Activated naive CD8-positive, alpha-beta T cell treated with anti-CD3 and anti-CD28 coated beads for 36 hours (primary cell): ENCODE measurements at places on chromosomes 6 and 20.

DNA sequence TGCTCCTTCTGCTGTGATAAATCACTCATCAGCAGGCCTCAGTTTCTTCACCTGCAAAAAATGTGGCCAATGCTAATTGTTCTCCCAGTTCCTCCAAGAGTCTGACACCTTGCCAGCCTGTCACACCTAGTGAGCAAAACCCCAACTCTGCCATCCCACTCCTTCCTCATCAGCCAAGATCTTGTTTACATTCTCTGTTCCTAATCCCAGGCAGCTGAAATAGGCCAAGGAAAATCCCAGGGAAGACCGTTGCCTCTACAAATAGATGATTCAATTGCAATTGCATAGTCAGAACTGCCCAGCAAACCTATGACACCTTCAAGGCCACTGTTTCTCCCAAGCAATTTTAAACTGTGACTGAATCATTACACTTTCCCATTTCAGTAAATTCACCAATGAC lies 78.7 kb downstream of the GMDS start:
- no peak overlapping the region for H3K27ac ChIP-seq
- H3K27me3 ChIP-seq = no peaks in the 10 kb centered on the region
- no peak overlapping the region for H3K4me3 ChIP-seq
- peaks cover 11% of the 10 kb centered on the region for H3K36me3 ChIP-seq
- peaks cover 25% of the 10 kb centered on the region for H3K4me1 ChIP-seq

GRCh38 chr6:105178110-105178509 lies 1.7 kb downstream of the POPDC3 start:
- peaks cover 76% of the 10 kb centered on the region for H3K27me3 ChIP-seq
- DNase-seq = no peak
- H3K4me3 ChIP-seq = no peak overlapping the region
- no peaks in the 10 kb centered on the region for H3K36me3 ChIP-seq
- no peak overlapping the region for H3K27ac ChIP-seq

DNA sequence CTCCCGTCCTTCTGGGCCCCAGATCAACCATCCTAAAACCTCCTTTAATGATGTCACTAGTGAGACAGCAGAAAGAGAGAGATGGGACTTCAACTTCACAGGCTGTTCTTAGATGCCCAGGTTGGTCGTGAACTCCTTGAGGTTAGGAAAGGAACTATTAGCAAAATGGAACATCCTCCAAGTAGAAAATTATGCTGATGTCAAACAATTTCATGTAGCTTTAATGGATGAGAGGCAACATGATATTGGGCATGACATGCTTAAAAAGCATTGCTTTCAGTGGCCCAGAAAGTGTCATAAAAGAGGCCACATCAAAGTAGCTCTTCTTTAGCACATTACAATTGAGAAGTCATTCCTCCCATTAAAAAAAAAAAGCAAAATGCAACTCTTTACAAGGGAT lies 248.1 kb downstream of the PTPRT start:
- no peaks in the 10 kb centered on the region for H3K4me1 ChIP-seq
- no peak overlapping the region for H3K27ac ChIP-seq
- no peak overlapping the region for H3K4me3 ChIP-seq
- peaks cover 18% of the 10 kb centered on the region for H3K27me3 ChIP-seq
- DNase-seq = no peak

DNA sequence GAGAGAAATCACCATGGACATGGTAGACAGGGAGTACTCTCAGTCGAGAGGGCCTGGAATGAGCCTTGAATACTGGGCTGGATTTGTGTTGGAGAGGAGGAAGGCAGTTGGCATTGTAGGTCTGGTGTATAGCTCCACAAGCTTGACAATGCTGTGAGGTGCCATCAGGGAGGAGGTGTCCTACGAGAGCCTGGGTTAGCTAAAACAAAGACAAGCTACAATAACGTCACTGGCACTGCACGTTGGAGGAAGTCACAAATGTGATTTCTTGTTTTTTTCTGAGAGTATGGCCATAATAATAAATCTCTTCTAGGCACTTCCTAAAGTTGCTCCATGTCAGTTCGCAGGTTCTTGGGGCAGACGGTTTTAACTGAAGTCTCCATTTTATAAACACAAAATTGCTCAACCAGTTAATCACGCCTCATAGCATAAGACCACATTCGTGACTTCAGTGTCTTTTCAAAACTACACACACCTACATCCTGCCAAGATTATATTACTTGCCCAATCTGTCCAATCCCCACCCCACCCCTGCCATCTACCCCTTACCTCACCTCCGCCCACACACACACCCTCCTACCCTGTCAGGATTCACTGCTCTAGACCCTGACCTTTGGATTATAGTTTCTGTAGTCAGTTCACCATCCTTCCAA lies 4.4 kb upstream of the HLA-DMB start:
- no peaks in the 10 kb centered on the region for H3K27me3 ChIP-seq
- peaks cover 86% of the 10 kb centered on the region for H3K4me1 ChIP-seq
- peak overlapping the region; percentile 48 for H3K4me3 ChIP-seq
- peak overlapping the region; percentile 98 for H3K27ac ChIP-seq
- peak; percentile 77 for DNase-seq

DNA sequence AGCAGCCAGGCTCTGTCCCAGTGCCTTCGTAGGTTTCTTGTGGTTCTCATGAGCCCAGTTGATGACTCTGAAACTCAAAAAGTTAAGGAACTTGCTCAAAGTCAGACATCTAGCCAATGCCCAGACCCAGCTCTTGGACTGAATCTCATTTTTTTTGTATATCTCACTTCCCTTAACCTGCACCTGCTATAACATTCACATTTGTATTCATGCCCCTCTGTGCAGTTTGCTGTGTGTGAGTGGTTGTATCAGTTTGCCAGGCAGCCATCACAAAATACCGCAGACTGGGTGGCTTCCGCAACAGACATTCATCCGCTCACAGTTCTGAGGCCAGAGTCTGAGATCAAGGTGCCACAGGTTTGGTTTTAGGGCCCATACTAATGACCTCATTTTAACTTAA lies 49.9 kb downstream of the IPCEF1 start:
- peaks cover 7% of the 10 kb centered on the region for H3K27me3 ChIP-seq
- peaks cover 2% of the 10 kb centered on the region for H3K36me3 ChIP-seq
- H3K4me1 ChIP-seq = peaks cover 17% of the 10 kb centered on the region

DNA sequence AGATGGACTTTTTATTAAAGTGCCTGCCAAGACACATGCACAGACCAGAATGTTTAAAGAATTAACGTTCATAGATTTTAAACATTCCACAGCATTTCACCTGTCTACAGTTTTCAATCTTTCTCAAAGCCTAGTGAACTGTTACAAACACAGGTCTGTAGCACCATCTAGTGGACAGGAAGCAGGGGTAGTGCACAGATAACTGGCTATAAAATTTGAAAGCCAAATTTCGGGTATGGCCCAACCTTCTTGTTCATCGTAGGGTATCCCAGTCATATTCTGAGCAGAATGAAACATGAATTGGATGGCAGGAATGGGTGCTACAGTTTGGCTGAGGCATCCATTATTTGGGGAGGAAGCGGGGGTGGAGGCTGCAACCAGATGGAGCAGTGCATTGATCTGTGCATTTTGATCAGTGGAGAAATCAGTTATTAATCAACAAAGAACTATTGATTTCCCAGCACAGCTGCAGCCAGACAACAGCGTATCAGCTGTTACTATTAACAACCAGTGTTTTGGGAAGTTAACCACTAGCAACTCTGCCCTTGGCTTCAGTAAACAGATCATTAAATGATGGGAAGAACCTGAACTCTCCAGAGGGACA lies 56.1 kb upstream of the B3GAT2 start:
- no peaks in the 10 kb centered on the region for H3K4me1 ChIP-seq
- peaks cover 22% of the 10 kb centered on the region for H3K27me3 ChIP-seq
- H3K27ac ChIP-seq = no peak overlapping the region
- H3K36me3 ChIP-seq = no peaks in the 10 kb centered on the region
- DNase-seq = no peak

- no peak overlapping the region for H3K4me3 ChIP-seq
- peaks cover 57% of the 10 kb centered on the region for H3K4me1 ChIP-seq
Observed at GRCh38 chr6:37966801-37967200, 147.3 kb downstream of the ZFAND3 start.

GRCh38 chr6:34572585-34572984 lies 16.5 kb upstream of the SPDEF start:
- H3K4me1 ChIP-seq = peaks cover 2% of the 10 kb centered on the region
- no peaks in the 10 kb centered on the region for H3K36me3 ChIP-seq
- no peak overlapping the region for H3K4me3 ChIP-seq
- no peak overlapping the region for H3K27ac ChIP-seq
- DNase-seq = no peak

- H3K4me1 ChIP-seq = peaks cover 5% of the 10 kb centered on the region
- H3K27me3 ChIP-seq = peaks cover 97% of the 10 kb centered on the region
- peaks cover 2% of the 10 kb centered on the region for H3K36me3 ChIP-seq
Observed at GRCh38 chr6:50822078-50822476, 3.4 kb downstream of the TFAP2B start.

DNA sequence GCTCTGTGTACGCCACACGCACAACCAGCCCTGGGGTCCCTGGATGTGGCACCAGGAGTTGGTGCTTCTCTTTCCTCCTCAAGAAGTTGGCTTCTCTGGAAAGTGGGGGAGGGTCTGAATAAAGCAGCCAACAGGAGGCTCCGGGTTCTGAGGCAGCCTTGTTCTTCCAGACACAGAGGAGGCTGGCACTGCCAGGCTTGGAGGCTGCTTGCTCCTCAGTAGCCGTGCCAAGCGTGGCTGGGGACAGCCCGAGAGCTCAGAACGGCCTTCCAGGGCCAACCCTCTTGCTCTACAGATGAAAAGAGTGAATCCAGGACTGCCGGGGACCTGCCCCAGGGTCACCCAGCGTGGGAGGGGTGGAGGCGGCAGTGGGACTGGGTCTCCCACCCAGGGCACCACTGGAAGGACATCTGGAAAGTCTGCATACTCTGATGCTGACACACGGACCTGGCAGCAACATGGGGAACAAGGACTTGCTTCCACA lies 70.4 kb downstream of the SLC22A23 start:
- no peak overlapping the region for H3K4me3 ChIP-seq
- no peaks in the 10 kb centered on the region for H3K4me1 ChIP-seq
- DNase-seq = no peak
- no peak overlapping the region for H3K27ac ChIP-seq
- no peaks in the 10 kb centered on the region for H3K36me3 ChIP-seq
- H3K27me3 ChIP-seq = no peaks in the 10 kb centered on the region

DNA sequence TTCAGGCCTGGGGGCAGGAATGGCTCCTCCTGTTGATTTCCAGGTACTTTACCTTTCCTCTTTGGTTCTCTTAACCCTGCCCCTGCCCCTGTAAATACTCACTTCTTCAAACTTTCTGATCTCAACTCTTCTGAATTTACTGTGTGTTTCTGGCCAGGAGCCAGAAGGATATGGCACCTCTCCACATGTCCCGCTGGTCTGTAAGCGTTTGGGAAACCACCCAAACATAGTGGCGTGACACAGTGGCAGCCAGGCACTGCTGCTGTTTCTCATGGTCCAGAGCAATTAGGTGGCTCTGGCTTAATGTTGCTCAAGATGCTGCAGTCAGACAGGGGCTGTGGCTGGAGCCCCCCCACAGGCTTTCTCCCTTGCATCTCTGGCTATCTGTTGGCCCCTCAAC lies 374.5 kb downstream of the RNGTT start:
- peaks cover 9% of the 10 kb centered on the region for H3K27me3 ChIP-seq
- no peaks in the 10 kb centered on the region for H3K4me1 ChIP-seq
- H3K4me3 ChIP-seq = no peak overlapping the region
- no peak for DNase-seq

GRCh38 chr20:49529470-49529869 lies 38.5 kb downstream of the PTGIS start:
- H3K27me3 ChIP-seq = peaks cover 10% of the 10 kb centered on the region
- H3K4me3 ChIP-seq = no peak overlapping the region
- no peaks in the 10 kb centered on the region for H3K36me3 ChIP-seq
- no peak overlapping the region for H3K27ac ChIP-seq

DNA sequence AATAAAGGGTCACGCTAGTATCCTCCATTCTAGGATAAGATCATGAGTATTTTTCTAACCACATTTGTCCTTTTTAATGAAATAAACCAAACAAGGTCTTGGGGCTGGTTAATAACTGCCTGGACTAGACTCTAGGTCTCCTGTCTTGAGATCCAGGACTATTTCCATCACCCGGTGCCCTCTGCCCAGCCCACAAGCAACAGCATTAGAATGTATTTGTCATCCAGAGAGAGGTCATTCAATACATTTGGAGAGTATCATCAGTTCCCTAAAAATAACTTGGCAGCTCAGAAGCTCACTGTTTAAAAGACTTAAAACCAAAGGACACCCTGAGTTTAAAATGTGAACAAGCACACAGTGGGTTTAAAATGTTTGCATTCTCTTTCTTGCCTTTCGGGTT lies 4.4 kb upstream of the RBM24 start:
- H3K27ac ChIP-seq = no peak overlapping the region
- no peak overlapping the region for H3K4me3 ChIP-seq
- H3K27me3 ChIP-seq = peaks cover 71% of the 10 kb centered on the region

DNA sequence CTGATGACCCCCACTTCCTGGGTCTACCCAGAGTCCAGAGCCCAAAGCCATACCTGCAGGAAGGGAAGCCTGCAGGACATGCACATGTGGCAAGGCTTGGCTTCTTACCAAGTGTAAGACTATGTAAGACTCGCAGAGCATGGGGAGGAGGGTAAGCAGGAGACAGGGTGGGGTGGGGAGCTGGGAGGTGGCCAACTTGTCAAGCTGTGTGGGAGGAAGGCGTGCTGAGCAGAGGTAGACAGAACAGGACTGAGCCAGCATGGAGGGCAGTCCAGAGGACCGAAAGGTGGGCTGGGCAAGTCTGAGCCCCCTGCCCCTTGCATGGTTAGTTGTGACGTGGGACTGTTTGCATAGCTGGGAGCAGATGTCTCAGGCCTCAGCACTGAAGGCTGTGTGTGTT lies 53.4 kb upstream of the RNF24 start:
- no peaks in the 10 kb centered on the region for H3K36me3 ChIP-seq
- no peak overlapping the region for H3K27ac ChIP-seq
- no peaks in the 10 kb centered on the region for H3K27me3 ChIP-seq
- no peak for DNase-seq
- no peak overlapping the region for H3K4me3 ChIP-seq
- H3K4me1 ChIP-seq = no peaks in the 10 kb centered on the region

DNA sequence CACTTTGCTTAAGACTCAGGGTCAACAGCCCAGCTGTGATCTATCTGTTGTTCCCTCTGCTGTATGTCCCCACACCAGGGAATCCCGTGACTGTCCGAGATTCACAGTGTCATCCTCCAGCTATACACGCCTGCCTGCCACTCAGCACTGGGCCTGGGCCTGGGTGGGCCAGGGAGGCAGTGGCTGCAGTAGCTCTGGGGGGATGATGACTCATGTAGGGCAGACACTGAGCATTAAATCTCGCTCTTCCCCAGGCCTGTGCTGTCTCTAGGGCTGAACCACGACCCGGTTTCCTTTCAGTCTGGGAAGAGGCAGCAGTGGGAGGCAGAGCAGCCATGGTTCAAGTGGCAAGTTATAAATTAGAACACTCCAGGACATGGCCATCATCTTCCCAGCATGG lies 173.9 kb downstream of the LRFN2 start:
- H3K36me3 ChIP-seq = no peaks in the 10 kb centered on the region
- no peaks in the 10 kb centered on the region for H3K4me1 ChIP-seq
- no peaks in the 10 kb centered on the region for H3K27me3 ChIP-seq
- DNase-seq = no peak
- no peak overlapping the region for H3K4me3 ChIP-seq

GRCh38 chr20:51902933-51903332 lies 100.6 kb upstream of the SALL4 start:
- no peaks in the 10 kb centered on the region for H3K4me1 ChIP-seq
- H3K36me3 ChIP-seq = no peaks in the 10 kb centered on the region
- no peak for DNase-seq
- H3K4me3 ChIP-seq = no peak overlapping the region
- peaks cover 12% of the 10 kb centered on the region for H3K27me3 ChIP-seq
